ENCODE measurements at places on chromosomes 12 and 14.

- peak; percentile 19 for DNase-seq
Observed at GRCh38 chr14:32559590-32559989, 230.5 kb downstream of the AKAP6 start.

- DNase-seq, result no peak
Observed at GRCh38 chr12:117853600-117853999, 115.2 kb downstream of the KSR2 start.

- peak; percentile 26 for DNase-seq
Observed at GRCh38 chr12:44227616-44228015, 391.7 kb downstream of the TMEM117 start.

DNA sequence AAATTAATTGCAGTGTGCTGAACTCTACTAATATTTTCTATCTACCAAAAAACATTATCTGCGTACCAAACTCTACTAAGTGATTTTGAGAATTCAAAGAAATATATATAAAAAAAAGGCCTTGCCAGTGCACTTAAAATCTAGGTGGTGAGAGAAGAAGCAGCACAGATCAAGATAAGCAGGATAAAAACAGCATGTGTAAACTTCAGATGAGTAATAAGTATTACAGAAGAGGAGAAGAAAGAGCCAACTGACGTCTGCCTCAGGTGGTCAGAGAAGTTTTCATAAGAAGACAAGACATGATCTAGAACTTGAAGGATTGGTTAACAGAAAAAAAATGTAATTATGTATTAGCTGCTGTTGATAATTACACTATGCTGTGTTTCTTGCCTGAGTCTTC lies 166.4 kb downstream of the DUSP6 start:
- no peak for DNase-seq

DNA sequence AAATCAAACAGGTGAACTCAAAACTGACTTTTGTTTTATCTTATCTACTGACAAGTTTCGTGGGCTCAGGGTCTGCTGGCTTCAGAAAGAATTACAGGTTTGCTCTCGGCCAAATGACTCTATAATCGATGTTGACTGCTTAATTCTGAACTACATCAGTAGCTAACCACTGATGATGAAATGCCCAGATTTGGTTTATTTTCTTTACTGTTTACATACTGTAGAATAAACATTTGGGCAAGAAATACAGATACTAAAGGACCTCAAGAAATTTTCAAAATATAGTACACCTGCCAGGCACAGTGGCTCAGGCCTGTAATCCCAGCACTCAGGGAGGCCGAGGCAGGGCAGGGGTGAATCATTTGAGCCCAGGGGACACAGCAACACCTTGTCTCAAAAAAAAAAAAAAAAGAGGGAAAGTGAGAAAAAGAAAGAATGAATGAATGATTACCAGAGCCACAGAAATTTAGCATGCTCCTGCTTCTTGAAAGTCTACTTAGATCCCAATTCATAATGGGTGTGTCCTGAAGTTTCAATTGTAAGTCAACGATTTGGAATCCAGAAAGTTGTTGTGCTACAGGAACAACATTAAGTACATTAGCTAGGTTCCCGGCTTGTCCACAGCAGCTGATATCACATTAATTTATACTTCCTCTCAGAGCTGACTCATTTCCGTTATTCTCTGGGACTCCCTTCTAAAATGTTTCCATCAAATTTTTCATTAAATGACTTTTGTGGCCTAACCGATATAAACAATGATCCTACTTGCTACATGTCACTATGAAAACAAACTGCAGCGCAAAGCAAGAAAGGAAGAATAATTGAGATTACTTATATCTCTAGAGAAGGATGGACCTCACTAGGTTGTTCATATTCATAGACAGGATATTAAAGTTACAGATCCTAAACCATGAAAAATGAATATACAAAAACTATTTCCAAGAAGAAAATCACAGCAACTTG lies 134.3 kb downstream of the MED13L start:
- DNase-seq, result peak; percentile 90

DNA sequence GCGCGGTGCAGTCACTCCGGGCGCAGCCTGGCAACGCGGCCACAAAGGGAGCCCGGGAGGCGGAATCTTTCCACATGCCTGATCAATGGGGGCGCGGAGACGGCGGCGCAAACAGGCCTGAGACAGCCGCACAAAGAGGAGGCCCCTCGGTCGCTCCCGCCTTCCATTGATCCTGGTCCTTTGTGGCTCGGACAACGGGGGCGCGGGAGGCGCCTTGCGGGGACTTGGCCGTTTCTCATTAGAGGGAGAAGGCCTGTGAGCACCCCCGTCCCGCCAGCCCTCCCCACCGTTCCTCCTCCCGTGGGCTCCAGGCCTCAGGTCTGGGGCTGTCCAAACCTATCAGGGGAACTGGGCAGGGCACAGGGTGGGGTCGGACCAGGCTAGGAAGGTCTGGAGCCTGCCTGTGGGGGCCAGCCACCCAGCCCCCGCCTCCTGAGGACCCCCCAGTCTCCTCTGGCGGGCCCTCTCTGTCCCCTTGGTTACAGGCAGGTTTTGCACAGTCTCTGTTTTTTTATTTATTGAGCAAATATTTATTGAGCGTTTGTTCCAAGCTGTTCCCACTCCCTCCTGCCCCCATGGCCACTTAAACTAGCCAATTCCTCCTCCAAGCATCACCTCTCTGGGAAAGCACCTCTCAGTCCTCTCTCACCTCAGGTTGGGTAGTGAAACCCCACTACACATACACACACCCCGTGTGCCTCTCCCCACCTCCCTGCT lies 29.0 kb upstream of the MSI1 start:
- DNase-seq, result no peak

GRCh38 chr12:94707036-94707435 lies 56.7 kb upstream of the TMCC3 start:
- no peak for DNase-seq

DNA sequence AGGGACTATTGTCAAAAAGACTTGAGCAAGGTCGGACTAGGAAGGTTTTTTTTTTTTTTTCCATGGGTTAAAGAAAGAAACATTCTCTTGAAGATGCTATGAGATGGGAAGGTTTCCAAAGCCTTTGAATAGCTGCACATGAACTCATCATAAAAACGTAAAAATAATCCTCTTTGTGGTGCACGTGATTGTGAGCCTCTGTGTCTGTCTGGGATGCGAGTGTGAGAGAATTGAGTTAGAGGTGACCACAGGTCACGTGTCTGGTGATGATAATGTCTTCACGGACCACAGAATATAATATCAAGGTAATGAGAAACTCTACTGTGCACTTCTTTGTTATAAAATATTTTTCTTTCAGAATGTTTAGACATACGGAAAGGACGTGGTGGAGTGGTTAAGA lies 24.3 kb upstream of the ADGRD1 start:
- DNase-seq, result no peak

DNA sequence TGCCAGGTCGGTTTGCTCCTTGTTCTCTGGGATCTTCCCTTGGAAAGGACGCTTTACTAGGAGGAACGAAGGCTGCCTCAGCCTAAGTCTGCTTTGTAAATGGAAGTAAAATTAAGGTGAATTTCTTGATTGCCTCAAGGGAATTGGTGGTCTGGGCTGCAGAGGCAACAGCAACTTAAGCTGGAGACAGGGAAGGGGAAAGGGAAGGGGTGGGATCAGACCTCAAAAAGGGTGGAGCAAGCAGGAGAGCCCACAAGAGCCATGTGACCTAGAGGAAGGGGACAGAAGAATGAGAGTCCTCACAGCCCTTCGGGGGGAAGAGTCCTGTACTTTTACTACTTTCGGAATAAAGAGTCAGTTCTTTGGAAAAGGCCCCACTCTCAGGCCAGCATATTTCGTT lies 147.9 kb downstream of the PPM1H start:
- DNase-seq, result no peak

- no peak for DNase-seq
Observed at GRCh38 chr12:77947746-77948145, 117.1 kb downstream of the NAV3 start.

DNA sequence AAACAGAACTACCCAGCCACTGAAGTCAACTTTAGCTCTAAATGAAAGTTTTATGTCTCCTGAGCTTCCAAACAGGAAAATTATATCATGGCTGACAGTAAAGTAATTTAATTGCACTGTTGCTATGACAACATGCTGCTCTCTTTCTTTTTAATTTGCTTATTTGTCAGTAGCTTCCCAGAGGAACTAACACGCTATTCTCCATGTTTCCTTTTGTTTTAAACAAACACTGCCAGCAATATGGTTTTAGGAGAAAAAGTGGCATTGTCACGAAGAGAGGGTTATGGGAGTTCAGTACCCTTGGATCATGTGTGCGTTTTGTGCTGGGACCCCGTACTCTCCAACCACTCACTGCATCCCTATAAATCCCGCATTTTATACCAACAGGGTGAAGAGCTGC lies 1.9 kb downstream of the FOXN3 start:
- no peak for DNase-seq

- DNase-seq, result peak; percentile 12
Observed at GRCh38 chr14:91755570-91756295, 23.8 kb upstream of the CATSPERB start.

DNA sequence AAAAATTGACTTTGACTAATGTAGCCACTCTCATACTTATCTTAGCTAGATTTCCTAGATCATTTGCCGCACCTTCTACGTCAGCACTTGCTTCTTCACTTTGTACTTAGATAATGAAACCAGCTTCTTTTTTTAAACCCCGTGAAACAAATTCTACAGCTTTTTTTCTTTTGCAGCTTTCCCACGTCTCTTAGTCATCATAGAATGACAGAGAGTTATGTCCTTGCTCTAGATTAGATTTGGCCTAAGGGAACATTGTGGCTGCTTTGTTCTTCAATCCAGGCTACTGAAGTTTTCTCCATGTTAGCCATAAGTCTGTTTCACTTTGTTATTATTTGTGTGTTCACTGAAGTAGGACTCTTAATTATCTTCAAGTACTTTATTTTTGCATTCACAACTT lies 94.9 kb downstream of the SLCO1A2 start:
- DNase-seq, result no peak

GRCh38 chr12:77619425-77619824 lies 211.3 kb upstream of the NAV3 start:
- DNase-seq, result no peak

GRCh38 chr14:75849300-75849895 lies 132.4 kb downstream of the TGFB3 start:
- DNase-seq, result no peak

- DNase-seq, result peak; percentile 53
Observed at GRCh38 chr14:53022593-53022992, 71.7 kb upstream of the FERMT2 start.
